ENCODE measurements at places on chromosomes 2 and 18. TPM values are rescaled to one million over a fixed set of nuclear protein-coding genes. Genes with fewer than 3 reads are reported as not detected.

GRCh38 chr2:161245261-161245553, 63.0 kb upstream of the PSMD14 start:
- H3K27ac ChIP-seq: peak overlapping the region; percentile 95
- no peak for DNase-seq
- H3K36me3 ChIP-seq: peaks cover 17% of the 10 kb centered on the region
- no peaks in the 10 kb centered on the region for H3K27me3 ChIP-seq

RNU2-63P gene
- 34.9 TPM for total RNA-seq

- no peak overlapping the region for H3K27ac ChIP-seq
- H3K27me3 ChIP-seq: peaks cover 4% of the 10 kb centered on the region
These were observed 128.8 kb upstream of the MSH6 start for GRCh38 chr2:47653902-47654789.

DNA sequence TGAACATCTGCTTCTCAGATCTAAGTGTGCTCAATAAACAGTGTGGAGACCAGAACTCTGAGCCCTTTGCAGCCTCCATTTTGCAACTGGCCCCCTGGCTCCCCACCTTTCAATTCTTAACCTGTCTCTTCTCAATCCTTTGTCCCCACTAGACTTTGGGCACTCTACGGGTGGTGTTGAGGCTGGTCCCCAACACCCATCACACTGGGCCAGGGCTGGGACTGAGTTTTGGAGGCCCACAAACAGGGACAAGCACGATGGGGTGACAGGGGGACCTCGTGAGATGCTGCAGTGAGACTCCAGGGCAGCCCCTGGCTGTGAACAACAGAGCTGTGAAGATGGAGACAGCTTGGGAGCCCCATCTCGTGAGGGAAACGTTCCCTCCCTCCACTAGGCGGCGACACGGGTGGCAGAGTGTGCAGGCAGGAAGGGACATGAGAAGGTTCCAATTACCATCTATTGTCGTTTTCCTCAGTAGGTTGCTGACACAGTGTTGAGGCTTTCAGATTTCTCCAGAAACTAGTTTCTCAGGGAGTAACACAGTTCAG, 1.2 kb downstream of the ANKMY1 start:
- DNase-seq: peak; percentile 92
- peak overlapping the region; percentile 35 for H3K4me3 ChIP-seq
- peaks cover 46% of the 10 kb centered on the region for H3K36me3 ChIP-seq
- no peaks in the 10 kb centered on the region for H3K27me3 ChIP-seq
- H3K27ac ChIP-seq: peak overlapping the region; percentile 56
- peaks cover 32% of the 10 kb centered on the region for H3K4me1 ChIP-seq

DNA sequence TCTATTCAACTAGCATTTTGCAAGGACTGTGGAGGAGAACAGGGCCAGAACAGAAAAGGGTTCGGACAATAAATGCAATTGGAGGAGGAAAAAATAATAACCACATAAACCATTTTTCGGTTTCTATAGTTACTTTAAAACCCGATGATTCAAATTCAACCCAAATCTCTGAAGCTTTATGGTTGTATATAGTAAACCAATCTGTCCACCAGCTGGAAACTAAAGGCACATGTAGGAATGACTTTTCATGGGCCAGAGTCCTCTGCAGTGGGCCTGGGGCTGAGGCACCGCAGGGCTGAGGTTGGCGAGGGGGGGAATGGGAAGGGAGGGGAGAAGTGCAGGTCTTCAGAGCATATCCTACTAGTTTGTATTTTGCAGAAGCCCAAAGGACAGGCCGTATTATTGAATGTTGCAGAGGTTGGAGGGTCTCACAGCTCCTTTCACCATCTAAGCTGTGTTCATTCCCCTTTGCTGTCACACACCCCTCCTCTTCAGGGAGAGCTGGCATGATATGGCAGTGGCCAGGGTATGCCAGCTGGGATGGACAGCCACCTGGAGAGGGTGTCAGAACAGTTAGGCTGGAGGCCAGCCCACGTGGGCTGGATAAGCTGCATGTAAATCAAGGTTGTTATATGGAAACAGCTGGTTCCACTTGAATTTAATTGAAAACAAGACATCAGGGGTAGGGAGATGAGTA, 267.1 kb downstream of the PRKCE start:
- H3K27ac ChIP-seq: no peak overlapping the region
- H3K4me3 ChIP-seq: no peak overlapping the region
- no peaks in the 10 kb centered on the region for H3K27me3 ChIP-seq
- H3K36me3 ChIP-seq: no peaks in the 10 kb centered on the region
- peaks cover 11% of the 10 kb centered on the region for H3K4me1 ChIP-seq

GRCh38 chr2:175815537-175815936, 186.5 kb downstream of the LNPK start:
- H3K27ac ChIP-seq: no peak overlapping the region
- H3K4me3 ChIP-seq: no peak overlapping the region
- no peaks in the 10 kb centered on the region for H3K4me1 ChIP-seq
- H3K36me3 ChIP-seq: no peaks in the 10 kb centered on the region

MAPRE3 gene
- 2.5 TPM for total RNA-seq

DNA sequence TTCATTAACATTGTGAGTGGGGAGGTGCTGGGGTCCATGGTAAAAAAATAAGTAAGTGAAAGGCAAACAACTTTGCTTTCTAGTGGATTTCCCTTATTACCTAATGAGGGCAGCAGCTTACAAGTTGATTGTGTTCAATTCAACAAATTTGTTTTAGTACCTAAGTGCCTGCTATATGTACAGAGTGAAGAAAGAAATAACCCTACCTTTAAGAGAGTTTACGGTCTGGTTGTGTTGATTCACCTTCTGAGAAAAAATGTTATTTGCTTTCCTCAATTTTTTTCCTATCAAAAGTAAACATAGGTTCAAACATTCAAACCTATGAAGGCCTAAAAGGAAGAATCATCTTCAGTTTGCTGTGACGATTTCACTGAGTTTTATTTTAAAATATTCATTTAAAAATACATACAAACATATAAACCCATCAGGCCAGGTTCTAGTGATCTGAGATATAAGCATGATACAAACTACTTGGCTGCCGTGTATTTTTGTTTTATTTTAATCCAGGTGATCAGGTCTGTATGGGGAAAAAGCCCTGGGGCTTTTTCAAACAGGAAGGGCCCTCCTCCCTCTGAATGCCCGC, 1.5 kb upstream of the SPTBN1 start:
- peaks cover 50% of the 10 kb centered on the region for H3K27me3 ChIP-seq
- peaks cover 10% of the 10 kb centered on the region for H3K4me1 ChIP-seq
- no peaks in the 10 kb centered on the region for H3K36me3 ChIP-seq

DNA sequence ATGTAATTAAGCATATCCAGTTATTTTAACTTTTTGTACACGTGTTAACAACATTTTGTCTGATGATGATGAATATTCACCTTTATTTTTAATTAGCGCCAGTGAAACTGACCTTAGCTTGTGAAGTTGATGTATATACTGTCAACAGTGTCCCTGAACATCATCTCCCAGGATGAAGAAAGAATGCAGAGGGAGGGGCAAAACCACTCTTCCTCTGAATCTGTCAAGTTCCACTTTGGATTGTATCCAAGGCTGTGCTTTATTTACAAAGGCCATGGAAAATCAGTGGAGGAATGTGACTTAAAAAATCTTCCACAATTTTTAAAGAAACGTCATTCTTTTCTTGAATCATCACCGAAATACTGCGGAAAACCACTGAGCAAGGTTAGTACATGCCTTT, 4.5 kb upstream of the RMDN2 start:
- no peak overlapping the region for H3K4me3 ChIP-seq
- no peak for DNase-seq
- H3K4me1 ChIP-seq: peaks cover 4% of the 10 kb centered on the region
- no peak overlapping the region for H3K27ac ChIP-seq
- peaks cover 50% of the 10 kb centered on the region for H3K27me3 ChIP-seq
- H3K36me3 ChIP-seq: no peaks in the 10 kb centered on the region

DNA sequence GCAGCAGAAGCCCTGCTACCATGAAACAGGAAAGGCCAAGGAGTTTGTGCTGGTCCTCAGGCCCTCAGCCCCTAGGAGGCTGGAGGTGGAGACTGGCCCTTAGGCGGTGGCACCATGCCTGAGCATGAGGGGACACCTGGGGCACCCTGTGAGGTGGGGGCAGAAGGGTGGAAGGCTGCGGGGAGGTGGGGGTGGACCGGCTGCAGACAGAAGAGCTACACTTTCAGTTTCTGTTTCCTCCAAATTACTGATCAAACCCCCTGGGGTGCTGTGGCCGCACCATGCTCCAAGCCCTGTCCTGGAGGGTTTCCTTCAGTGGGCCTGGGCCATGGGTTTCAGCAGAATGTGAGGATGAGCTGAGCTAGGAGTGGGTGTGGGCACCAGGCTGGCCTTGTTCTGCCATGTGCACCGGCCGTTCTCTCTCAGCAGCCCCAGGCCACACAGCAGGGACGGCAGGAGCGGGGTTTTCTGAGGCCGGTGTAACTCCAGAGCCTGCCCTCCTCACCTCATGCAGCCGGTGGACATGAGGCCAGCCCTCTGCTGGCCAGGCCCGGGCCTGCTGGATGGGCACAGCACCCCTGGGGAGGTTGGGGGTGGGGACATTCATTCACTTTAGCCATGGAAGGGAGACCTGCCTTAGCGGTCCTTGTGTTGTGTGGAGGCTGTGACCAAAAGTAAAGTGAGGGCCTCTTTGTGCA, 51.5 kb downstream of the PLEKHB2 start:
- H3K36me3 ChIP-seq: no peaks in the 10 kb centered on the region
- H3K4me1 ChIP-seq: peaks cover 21% of the 10 kb centered on the region
- H3K27ac ChIP-seq: no peak overlapping the region
- H3K4me3 ChIP-seq: peak overlapping the region; percentile 42
- DNase-seq: peak; percentile 74
- peaks cover 6% of the 10 kb centered on the region for H3K27me3 ChIP-seq

DNA sequence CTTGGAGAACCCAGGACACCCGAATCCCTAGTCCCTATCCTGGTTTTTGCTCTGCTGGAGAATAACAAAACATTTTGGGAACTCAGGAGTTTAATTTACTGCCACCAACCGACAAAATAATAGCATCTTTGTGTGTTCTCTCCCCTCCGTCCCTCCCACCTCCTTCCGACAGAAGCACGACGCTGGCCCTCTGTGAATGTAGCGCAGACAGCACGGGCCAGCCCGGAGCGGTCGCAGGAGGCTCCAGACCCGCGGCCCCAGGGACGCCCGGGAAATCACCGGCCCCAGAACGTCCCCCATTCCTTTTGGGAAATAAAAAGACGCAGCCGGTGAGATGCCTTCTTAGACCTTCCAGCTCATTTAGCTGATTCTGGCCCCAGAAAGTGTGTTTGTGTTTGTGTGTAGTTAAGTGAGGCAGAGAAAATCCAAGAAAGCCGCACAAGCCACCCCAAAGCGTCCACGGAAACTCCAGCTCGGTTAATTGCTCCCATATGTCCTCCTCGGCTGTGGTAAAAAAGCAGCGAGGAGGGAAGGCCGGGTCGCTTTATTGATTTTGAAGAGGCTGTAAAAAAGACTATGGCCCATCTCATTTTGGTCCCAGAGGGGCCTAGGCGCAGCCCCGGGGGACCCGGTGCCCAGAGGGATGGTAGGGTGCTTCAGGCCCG, 577 bp upstream of the TANC1 start:
- H3K36me3 ChIP-seq: no peaks in the 10 kb centered on the region
- no peak for DNase-seq
- H3K27me3 ChIP-seq: peaks cover 76% of the 10 kb centered on the region
- peak overlapping the region; percentile 61 for H3K4me3 ChIP-seq
- no peak overlapping the region for H3K27ac ChIP-seq
- peaks cover 14% of the 10 kb centered on the region for H3K4me1 ChIP-seq

EIF2B4 gene
- 52.0 TPM for total RNA-seq

GRCh38 chr2:174788291-174788929, 24.1 kb upstream of the CHRNA1 start:
- H3K27me3 ChIP-seq: no peaks in the 10 kb centered on the region
- H3K27ac ChIP-seq: peak overlapping the region; percentile 89
- DNase-seq: peak; percentile 70
- peaks cover 19% of the 10 kb centered on the region for H3K4me1 ChIP-seq

DNA sequence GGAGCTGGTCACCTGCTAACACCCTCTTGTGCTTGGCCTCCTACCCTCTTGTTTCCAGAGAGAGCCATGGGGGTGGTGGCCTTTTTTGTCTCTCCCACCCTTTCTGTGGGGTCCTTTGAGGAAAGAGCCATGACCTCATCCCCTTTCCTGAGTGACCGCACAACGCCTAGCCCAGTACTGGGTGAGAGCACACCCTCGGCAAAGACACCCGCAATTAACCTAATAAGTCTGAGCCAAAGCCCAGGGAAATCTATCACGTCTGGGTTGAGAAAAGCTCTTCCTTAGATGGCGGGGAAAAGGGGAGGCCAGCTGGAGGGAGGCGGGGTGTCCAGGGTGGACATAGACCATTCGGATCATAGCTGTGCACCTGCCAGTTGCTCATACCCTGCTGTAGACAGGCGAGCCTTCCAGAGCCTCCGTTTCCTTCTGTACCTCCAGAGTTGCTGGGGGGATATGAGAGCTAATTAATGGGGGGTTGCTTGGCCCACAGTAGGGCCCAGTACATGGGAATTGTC, 93.7 kb upstream of the MCFD2 start:
- H3K27ac ChIP-seq: no peak overlapping the region
- H3K36me3 ChIP-seq: peaks cover 39% of the 10 kb centered on the region
- no peak for DNase-seq

CXXC1 gene
- 102 TPM for total RNA-seq

DNA sequence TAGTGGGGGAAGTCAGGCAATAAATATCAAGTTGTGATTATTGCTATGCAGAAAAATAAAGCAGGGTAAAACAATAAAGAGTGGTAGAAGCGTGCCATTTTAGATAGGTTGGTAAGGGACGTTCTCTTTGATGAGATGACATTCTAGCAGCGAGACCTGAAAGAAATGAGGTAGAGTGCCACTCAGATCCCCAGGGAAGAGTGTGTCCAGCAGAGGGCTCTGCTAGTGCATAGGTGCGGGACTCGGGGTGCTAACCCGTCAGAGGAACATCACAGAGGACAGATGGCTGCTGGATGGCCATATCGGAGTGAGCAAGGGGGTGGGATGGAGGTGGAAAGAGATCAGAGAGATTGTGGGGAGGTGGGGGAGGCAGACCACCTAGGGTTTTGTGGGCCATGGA, 16.3 kb upstream of the GTF2A1L start:
- H3K36me3 ChIP-seq: no peaks in the 10 kb centered on the region
- DNase-seq: peak; percentile 60
- peaks cover 4% of the 10 kb centered on the region for H3K27me3 ChIP-seq
- no peaks in the 10 kb centered on the region for H3K4me1 ChIP-seq

LAMA3 gene
- not detected for total RNA-seq

NEU4 gene
- 1.2 TPM for total RNA-seq

GRCh38 chr2:42585779-42586178, 17.3 kb downstream of the MTA3 start:
- no peak overlapping the region for H3K4me3 ChIP-seq
- DNase-seq: no peak
- no peaks in the 10 kb centered on the region for H3K27me3 ChIP-seq

CENPA gene
- total RNA-seq: 23.6 TPM

SIX3 gene
- total RNA-seq: not detected
